ENCODE measurements at places on chromosomes 5 and 9. TPM values are rescaled to one million over a fixed set of nuclear protein-coding genes. Genes with fewer than 3 reads are reported as not detected.
A peak's percentile ranks its signal among the peaks of the same experiment; 100 is the strongest.

DNA sequence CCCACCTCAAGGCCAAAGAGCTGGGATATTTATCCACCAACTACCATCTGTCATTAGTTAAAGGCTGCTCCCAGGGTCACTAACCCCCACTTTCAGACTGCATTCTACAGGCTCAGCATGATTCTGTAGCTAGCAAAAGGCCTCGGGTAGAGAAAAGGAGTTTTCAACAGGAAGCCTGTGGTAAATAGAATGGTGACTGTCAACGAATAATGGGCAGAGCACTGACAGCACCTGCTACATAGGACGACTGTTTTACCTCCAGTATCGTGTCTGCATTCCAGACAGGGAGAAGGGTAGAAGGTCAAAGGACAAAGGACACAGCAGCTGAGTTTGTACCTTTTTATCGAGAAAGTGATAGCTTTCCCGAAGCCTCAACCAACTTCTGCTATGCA, 20.3 kb downstream of the MFAP3 start:
- no peak for DNase-seq

DNA sequence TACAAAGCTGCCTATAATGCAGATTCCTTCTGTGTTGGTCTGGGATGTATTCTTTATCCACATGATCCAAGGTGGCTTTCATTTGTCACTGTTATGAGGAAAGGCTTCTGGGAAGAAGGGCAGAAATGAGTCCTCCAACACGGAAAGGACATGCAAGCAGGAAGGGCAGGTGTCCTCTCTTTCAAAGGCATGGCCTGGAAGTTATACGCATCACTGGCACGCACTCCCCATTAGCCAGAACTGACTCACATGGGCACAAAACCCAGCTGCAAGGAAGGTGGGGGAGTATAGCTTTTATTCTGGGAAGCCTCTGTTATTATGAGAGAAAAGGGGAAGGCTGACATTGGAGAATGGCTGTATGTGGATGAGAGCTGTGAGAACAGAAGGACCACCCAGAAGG, 141.3 kb upstream of the ZNF618 start:
- DNase-seq: no peak

GRCh38 chr5:169768416-169768815, 131.3 kb downstream of the DOCK2 start:
- DNase-seq: no peak

GRCh38 chr5:64199425-64199824, 33.8 kb downstream of the RNF180 start:
- no peak for DNase-seq

DNA sequence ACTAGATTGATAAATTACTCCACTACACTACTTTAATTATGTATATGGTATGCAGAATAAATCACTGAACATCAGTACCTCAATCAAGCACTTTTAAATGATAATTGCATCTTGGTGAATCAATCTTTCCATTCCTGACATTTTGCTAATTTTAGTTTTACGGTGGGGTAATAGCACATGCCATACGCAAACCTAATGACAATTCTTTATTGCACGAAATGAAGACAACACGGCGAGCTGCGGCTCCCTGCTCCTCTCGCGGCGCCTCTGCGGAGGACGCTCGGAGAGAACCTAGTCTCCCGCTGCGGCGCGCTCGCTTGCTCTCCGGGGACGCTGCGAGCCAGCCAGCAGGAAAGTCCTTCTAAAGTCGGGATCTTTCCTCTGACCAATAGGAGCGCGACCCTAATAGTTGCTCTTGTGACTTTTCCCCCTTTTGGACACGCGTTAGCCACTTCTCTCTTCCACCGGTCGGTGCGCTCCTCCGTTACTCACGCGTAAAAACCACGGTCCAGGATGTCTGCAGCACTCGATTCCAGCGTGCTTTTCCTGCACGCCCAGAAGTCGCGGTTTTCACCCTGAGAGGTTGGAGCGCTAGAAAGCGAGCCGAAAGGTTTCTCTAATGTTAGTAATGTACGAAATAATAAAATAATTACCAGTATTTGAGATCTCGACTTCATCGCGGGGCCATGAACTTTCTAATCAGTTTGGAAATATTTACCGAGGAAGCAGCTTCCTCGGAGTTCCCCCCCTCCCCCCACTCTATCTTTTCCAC, 1.0 kb upstream of the MEF2C start:
- peak; percentile 57 for DNase-seq

PCDHA9 gene
- polyA plus RNA-seq: not detected

ENTPD8 gene
- polyA plus RNA-seq: 0.15 TPM

Measured in brain (organoid and tissue), 16 donors.